ENCODE measurements at places on chromosomes 6 and 20. TPM values are rescaled to one million over a fixed set of nuclear protein-coding genes. Genes with fewer than 3 reads are reported as not detected.

The HLA-DQB1 gene
- 14.9 TPM for total RNA-seq

The HLA-DRB1 gene
- total RNA-seq, result 89.6 TPM

The MRPL2 gene
- 58.7 TPM for total RNA-seq

The UBD gene
- not detected for total RNA-seq

The RAB44 gene
- 0.32 TPM for total RNA-seq

The FILIP1 gene
- total RNA-seq, result 1.0 TPM

GRCh38 chr6:18323935-18324705, 59.8 kb upstream of the DEK start:
- peak; percentile 49 for DNase-seq

The CDC25B gene
- total RNA-seq, result 38.4 TPM

GRCh38 chr6:146829792-146830565, 231.2 kb downstream of the ADGB start:
- DNase-seq, result no peak

DNA sequence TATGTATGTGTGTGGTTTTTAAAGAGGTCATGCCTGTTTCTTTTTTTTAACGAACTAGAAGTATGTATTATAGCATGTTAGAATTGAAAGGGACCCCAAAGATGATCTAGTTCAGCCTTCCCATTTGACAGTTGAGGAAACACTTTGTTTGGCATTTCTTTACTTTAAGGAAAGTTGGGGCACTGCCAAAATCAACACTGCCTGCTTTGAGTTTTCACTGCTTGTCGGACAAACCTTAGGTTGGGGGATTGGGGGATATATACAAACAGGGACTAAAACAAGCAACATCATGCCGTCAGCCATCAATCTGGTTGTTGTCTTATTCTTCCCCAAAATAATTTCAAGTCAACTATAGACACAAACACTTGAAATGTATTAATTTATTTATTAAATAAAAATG, 14.1 kb upstream of the CALHM6 start:
- DNase-seq, result no peak

- no peak for DNase-seq
These were observed 1.8 kb upstream of the CARMIL1 start for GRCh38 chr6:25277386-25277785.

- DNase-seq, result no peak
These were observed 346.3 kb downstream of the QKI start for GRCh38 chr6:163760860-163761259.

GRCh38 chr6:163151212-163151611, 263.3 kb upstream of the QKI start:
- DNase-seq, result no peak

The SDHAF4 gene
- 7.5 TPM for total RNA-seq

DNA sequence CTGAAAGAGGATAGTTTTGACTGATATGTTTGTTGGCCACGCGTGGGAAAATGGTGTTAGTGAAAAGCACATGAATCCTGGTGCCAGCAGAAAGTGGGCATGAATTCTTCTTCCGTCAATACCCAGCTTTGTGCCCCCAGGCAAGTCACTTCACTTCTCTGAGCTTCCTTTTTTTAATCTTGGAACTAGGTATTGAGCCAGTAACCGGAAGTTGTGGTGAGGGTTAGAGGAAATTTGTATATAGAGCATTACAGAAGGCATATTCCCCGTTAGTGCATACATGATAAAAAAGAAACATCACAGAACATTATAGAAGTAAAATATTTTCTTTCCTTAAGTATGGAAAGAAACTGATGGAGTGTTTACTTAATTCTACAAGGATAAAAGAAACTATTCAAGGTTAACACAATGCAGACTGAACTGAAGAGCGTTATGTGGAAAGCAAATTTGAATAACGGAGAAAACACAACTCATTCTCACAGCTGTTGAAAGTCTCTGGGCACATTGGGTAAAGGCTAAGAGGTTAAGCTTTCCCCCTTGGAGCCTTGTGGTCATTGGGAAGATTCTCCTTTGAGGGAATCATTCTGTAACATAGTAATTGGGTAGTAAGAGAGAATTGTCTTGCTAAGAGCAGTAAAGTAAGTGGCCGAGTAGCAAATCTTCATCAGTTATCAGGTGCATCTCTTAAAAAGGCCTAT, 223.1 kb downstream of the BCAS1 start:
- no peak for DNase-seq

The TCF15 gene
- 0.82 TPM for total RNA-seq

DNA sequence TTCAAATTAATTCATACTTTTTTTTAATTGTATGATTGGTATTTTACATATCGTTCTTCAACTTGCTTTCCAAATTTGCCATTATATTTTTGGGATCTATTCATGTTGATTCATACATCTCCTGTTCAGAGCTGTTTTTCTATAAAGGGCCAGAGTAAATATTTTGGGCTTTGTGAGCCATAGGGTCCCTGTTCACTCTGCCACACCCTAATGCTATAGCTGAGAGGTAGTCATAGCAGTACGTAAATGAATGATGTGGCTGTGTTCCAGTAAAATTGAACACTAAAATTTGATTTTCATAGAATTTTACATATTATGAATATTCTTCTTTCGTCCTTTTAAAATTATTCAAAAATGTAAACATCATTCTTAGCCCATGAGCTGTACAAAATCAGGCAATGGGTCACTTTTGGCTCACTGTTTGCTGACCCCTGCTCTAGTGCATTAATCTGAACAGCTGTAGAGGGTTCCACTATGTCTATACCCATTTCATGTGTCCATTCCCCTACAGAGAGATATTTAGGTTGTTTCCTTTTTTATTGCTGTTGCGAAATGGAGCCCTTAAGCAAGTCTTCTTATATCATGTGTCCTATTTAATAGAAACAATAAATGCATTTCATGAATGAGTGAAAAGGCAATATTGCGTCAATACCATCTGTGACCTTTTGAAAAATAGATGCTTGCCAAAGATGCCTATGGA, 136.4 kb upstream of the SALL4 start:
- no peak for DNase-seq

The CALHM4 gene
- total RNA-seq, result not detected

- DNase-seq, result no peak
These were observed 20.0 kb upstream of the GFOD1 start for GRCh38 chr6:13507306-13507860.

GRCh38 chr6:148611213-148611612, 135.6 kb upstream of the UST start:
- no peak for DNase-seq

The CGA gene
- not detected for total RNA-seq

DNA sequence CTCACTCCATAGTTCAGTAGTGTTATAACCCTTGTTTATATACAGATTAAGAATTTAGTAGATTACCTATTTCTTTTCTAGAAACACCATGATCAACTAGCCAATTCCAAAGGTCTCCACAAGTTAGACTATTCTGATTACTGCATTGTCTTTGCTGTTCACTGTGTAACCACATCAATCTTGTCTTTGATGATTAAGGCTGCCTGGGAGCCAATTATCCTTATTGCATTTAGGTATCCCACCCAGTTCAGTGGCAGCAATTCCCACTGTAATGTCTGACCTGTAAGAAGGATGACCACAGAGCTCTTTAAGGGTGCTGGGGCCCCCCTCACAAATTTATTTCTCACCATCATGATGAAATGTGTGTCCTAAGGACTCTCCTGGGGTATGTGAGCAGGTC, 40.2 kb downstream of the PKIB start:
- no peak for DNase-seq

- no peak for DNase-seq
These were observed 20.0 kb downstream of the CD164 start for GRCh38 chr6:109362102-109362884.

DNA sequence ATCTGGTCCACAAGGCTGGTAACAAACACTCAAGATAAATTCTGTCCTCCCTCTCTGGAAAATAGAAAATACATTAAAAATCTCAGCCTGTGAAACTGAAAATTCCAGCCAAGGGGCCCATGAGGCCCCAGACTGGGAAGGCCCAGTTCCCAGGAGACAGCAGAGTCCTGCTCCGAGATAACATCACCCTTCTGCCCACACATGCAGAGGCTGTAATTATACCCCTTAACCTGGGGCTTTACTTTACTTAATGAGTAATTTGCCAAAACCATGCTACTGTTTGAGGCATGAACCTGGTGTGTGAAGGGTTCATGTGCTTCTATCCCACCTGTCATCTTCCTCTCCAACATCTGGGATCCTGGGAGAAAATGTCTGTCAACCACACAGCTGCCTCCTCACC, 398.9 kb upstream of the SULF2 start:
- no peak for DNase-seq

GRCh38 chr6:144921206-144921975, 636.3 kb downstream of the UTRN start:
- no peak for DNase-seq

DNA sequence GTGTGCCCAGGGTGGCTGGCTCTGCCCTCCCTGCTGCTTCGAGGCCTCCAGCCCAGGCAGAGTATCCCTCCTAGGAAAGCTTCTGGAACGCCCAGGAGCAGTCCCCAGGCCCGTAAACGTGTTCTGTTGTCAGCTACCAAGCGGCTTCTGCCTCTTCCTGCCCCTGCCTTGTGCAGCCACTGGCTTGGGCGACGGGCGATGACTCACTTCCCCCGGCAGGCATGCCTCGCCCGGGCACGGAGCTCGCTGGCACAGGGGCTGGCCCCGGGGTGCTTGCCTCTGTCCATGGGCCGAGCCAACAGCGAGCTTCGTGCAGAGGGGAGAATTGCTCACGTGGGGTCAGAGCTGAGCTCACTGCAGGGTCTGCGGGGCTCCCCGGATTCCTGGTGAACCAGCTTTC, 86.7 kb upstream of the THBS2 start:
- peak; percentile 41 for DNase-seq

DNA sequence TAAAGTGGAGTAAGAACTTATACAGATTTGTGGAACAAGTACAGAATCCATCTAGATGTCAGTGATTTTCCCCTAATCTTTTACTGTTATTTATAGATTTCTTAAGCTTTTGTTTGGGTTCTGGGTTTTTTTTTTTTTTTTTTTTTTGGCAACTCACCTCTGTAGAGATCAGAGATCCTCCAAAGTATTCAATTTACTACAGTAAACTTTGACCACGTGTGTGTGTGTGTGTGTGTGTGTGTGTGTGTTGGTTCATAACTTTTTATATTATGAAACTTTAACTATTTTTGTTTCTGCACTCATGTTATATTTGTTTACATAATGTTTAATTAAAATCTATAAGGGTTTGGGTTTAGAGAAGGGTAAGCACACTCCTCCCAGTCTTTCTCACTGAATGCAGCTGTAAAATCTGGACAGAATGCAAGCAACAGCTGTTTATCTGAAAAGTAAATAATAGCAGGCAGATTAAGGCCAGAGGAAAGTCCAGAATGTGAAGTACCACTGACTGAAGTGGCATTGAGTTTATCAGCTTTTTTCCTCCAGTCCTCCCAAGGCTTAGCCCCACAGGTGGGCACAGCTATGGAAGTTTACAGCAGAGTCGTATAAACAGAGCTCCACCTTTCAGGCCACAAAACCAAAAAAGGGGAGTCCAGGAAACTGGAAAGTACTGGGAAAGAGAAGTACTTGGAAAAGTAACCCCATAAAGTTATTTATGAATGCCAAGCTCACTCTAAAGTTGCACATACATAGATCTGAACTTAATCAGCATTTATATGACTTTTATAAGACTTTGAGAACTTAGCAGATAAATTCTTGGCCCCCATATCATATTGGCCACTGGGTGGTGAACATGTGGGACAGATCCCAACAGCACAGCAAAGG, 43.0 kb upstream of the CD2AP start:
- no peak for DNase-seq

- DNase-seq, result no peak
These were observed 34.5 kb downstream of the SLX4IP start for GRCh38 chr20:10469599-10469998.

DNA sequence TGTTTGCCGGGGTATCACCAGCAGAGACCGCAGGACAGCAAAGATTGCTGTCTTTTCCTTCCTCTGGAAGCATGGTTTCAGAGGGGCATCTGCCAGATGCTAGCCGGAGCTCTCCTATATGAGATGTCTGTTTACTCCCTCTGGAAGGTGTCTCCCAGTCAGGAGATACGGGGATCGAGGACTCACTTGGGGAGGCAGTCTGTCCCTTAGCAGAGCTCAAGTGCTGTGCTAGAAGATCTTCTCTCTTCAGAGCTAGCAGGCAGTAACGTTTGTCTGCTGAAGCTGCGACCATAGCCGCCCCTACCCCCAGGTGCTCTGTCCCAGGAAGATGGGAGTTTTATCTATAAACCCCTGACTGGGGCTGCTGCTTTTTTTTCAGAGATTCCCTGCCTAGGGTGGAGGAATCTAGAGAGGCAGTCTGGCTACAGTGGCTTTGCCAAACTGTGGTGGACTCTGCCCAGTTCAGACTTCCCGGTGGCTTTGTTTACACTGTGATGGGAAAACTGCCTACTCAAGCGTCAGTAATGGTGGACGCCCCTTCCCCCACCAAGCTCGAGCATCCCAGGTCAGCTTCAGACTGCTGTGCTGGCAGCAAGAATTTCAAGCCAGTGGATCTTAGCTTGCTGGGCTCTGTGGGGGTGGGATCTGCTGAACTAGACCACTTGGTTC, 133.0 kb upstream of the FLRT3 start:
- peak; percentile 73 for DNase-seq

The SNX21 gene
- total RNA-seq, result 31.5 TPM

DNA sequence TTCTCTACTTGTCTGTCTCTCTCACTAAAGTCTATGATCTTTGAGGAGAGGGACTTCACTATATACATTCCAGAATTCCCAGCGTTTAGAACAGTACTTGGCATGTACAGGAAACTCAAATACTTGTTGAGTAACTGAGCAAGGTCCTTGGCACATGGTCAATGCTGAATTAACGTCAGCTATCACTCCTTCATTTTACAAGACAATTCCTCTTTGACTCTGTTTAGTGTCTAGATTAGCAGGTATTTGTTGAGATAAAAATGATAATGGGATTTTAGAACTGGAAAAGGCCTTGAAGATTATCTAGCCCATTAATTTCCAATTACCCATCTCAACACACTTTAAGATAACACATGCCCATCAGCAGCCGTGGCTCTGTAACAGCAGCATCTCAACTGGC, 6.6 kb upstream of the GUCA1B start:
- DNase-seq, result no peak

GRCh38 chr6:157539900-157540752, 159.1 kb downstream of the ZDHHC14 start:
- no peak for DNase-seq

- no peak for DNase-seq
These were observed 503.9 kb downstream of the ADGRB3 start for GRCh38 chr6:69138893-69139494.

- no peak for DNase-seq
These were observed 9.6 kb downstream of the MOXD1 start for GRCh38 chr6:132391391-132392269.

GRCh38 chr20:62921119-62921687, 5.1 kb downstream of the DIDO1 start:
- DNase-seq, result peak; percentile 71
